Fibroblast of pulmonary artery (primary cell): ENCODE measurements at places on chromosomes 16 and 17.

GRCh38 chr16:53494636-53495035 is 8.4 kb downstream of the AKTIP start:
- no peak for DNase-seq

GRCh38 chr17:73359352-73359751 is 47.6 kb upstream of the CDC42EP4 start:
- DNase-seq: no peak

DNA sequence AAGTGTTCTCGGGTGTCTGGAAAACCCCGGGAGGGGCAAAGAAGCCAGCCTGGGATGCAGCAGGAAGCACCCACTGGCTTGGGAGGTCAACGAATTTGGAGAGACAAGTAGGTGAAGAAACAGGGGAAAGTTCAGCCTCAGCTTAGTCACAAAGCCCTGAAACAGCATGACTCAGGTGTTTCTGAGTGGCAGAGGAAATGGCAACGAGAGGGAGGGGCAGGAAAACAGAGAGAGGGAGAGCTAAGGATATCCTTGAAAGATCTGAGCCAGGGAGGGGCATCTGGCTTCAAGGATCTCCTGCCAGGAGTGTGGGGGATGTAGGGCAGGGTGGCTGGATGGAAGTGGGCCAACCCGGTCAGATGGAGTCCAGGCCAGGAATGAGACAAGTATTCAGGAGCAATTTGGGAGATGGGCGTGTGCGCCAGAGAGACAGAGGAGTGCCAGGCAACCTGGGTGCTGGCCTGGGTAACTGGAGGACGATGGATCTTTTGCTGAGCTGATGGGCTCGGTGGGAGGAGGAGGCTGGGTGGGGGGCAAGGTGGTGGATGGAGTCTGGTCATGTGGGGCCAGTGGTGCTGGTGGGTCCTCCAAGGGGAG is 27.2 kb downstream of the ABCC3 start:
- DNase-seq: peak; percentile 89

DNA sequence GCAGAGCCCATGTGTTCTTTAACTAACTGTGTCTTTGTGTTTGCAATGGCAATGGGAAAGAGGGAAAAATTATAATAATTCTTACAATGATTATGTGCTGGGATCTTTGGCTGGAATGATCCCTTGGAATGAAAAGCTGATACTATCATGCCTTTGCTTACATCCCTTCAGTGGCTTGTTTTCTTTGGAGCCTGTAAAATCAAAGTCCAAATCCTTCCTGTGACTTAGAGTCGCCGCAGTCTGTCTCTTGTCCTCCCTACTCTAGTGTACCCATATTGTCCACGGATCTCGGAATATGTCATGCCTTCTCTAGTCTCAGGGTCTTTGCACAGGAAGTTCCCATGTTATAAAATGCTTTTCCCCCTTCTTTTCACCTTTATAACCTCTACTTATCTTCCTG is 111.7 kb upstream of the MAF start:
- no peak for DNase-seq

GRCh38 chr16:61792194-61792909 is 243.9 kb downstream of the CDH8 start:
- DNase-seq: peak; percentile 77

- peak; percentile 4 for DNase-seq
Measured at GRCh38 chr16:47475786-47476185, 14.7 kb downstream of the PHKB start.

DNA sequence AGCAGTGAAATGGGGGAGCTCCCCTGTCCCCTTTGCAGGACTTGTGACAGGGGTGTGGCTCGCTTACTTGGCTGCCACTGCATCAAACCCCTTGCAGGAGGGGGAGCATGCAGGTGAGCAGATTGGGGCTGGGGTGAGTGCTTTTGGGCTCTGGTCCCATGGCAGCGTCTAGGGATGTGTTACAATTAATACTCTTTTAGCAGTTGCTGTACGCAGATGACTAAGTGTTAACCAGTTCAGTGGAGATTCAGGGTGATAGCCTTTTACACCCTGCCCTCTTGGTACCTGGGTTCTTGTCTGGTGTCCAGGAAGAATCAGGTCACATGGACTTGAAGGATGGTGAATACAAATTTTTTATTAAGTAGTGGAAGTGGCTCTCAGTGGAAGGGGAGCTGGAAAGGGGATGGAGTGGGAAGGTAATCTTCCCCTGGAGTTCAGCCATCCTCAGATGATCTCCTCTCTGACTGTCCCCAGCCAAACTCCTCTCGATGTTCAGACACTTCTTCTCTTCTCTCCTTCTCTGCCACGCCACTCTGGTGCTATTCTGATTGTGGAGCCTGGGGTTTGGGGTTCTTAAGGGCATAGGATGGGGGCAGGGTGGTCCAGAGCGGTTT is 100.1 kb downstream of the MARF1 start:
- no peak for DNase-seq
